ENCODE measurements at places on chromosomes 4 and X.
A peak's percentile ranks its signal among the peaks of the same experiment; 100 is the strongest.

GRCh38 chr4:102627831-102628523 is 126.8 kb downstream of the NFKB1 start:
- DNase-seq: no peak

GRCh38 chr4:26131711-26132110 is 189.1 kb upstream of the RBPJ start:
- DNase-seq: no peak

DNA sequence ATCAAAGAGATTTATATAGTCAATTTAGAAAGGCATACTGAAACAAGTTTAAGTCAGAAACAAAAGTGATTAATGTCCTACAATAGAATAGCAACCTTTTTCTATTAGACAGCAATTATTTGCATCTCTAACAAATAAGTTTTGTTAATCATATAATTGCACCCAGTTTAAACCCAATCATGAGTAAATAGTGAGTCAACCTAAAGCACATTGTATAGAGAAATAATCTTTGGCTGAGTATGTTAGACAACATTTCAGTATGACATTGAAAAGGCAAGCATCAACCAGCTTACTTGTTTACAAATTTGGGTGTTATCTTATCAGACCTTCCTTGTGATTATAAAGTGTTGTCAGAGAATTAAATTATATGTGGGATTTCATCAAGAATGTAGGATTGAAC is 209.5 kb downstream of the IL15 start:
- no peak for DNase-seq

DNA sequence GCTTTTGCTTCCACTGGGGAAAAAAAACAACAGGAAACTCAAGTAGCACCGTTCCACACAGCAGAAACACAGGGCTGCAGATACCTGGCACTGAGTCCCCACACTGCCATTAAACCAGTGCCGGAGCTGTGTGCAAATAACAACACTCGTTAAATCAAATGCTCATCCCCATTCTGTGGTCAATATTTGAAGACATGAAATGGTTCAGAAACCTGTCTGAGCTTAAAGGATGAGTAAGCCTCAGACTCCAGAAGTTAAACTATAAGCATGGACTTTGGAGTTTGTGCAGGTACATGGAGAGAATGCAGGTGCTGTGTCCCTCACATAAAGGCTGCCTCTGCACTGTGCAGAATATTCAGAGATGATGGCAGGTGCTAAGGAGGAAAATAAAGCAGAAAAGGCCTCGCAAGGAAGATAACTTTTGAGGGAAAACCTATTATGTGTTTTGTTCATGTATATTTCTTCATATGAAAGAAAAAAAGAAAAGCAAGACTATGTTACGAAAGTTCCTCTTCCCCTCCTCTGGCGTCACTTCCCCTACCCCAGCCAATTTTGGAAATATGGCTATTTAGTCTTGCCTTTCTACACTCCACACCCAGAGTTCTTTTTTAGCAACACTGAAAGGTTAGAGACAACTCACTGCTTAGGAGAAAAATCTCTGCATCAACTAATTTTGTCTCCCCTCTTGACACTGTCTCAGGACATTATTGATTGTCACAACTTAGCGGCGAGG is 4.6 kb downstream of the MPP1 start:
- no peak for DNase-seq

- no peak for DNase-seq
Measured at GRCh38 chr4:158162631-158163030, 10.2 kb downstream of the GASK1B start.

DNA sequence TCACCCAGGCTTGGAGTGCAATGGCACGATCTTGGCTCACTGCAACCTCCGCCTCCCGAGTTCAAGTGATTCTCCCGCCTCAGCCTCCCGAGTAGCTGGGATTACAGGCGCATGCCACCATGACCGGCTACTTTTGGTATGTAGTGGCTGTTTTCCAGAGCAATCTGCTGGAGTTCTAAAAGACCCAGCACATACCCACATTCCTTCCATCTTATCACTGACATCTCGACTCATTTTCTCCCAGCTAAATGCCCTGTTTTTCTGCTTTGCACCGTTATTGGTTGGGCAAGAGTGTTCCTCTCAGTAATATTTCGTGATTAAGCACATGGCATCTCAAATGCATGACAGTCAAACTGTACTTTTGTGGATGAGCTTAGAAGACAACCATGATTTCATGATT is 53.7 kb downstream of the PRKX start:
- DNase-seq: no peak

DNA sequence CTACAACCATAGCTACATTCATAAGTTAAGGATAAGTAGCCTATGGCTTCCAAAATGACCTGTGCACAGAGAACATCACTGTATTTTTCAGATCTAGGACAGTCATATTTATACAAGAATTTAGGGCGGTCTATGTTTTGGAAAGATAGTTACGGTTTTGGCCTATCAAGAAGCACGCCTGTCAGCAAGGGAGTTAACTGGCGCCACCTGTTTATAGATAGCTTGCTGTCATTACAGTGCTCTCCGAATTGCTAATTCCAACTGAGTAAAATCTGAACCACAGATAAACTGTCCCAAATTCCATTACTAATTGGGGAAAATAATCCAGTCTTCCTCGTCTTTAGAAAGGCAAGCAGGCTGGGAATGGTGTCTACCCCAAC is 646 bp downstream of the ABCB7 start:
- DNase-seq: peak; percentile 14

Data from CMK (cell line).